ENCODE measurements at places on chromosomes 2 and 18.

- no peak for DNase-seq
These were observed 162.2 kb downstream of the INSIG2 start for GRCh38 chr2:118250463-118250862.

DNA sequence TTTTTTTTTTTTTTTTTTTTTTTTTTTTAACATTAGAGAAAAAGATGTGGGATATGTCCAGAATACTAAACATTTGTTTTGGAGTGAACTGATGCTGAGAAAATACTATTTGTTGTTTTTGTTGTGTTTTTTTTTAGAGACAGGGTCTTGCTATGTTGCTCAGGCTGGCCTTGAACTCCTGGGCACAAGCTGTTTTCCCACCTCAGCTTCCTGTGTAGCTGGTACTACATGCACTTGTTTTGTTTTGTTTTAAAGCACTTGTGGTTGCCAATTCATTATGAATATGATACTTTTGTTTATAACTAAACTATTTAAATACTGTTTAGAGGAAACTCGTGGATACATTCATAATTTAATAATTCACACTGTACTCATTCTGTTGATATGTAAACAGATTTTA is 33.4 kb upstream of the DYSF start:
- DNase-seq: no peak

DNA sequence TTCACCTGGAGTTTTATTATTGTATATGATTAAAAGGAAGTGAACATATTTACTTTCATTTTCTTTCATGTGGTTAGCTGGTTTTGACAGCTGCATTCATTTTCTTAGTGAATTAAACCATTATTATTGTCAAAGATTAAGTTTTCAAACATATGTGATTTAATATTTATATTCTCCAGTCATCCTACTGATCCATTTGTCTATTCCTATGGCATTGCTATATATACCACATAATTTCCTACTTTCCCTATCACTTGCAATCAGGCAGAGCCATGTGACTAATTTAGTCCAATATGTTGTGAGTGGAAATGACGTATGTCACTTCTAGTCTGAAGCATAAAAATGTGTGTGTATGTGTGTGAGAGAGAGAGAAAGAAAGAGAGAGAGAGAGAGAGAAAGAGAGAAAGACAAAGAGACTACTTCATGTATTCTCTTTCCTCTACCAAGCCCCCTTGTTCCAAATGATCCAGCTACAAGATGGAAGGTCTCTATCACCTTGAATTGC is 12.0 kb upstream of the TACR1 start:
- no peak for DNase-seq

- peak; percentile 42 for DNase-seq
These were observed 403 bp downstream of the TMEM127 start for GRCh38 chr2:96265349-96265839.

- DNase-seq: no peak
These were observed 5.9 kb downstream of the PMAIP1 start for GRCh38 chr18:59905686-59906091.

DNA sequence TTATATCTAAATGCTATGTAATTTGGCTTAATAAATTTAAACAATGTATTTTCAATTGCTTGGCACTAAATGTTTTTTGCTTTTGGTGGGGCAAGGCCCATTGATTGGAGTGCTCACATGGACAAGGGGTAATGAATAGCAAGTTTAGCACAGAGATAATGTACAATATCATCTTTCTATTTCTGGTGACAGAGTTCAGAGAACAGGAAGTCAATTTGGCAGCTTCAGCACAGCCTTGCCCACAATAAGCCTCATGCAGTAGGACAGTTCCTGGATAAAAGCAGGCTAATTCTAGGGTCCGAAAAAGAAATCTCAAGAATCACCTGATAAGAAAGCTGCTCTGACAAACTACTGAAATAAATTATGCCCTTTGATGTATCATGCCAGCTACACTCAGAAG is 443.9 kb upstream of the FSHR start:
- DNase-seq: no peak

GRCh38 chr2:241061275-241061674 is 40.8 kb downstream of the MTERF4 start:
- DNase-seq: no peak

DNA sequence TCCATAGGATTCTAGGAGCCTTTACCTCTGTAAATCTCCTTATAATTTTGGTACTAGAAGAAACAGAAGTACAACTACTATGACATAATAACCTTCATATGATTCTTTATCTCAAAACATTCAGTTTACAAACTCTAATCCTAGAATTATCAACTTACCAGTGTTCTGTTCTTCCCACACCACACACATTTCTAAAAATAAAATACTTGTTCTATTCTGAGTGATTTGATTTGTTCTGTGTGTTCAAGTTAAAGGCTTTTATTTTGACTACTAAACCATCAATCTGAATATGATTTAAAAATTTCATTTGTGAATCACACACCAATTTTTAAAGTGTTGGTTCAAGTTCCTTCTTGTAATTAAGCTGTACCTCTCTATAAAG is 16.0 kb downstream of the CYTIP start:
- no peak for DNase-seq

DNA sequence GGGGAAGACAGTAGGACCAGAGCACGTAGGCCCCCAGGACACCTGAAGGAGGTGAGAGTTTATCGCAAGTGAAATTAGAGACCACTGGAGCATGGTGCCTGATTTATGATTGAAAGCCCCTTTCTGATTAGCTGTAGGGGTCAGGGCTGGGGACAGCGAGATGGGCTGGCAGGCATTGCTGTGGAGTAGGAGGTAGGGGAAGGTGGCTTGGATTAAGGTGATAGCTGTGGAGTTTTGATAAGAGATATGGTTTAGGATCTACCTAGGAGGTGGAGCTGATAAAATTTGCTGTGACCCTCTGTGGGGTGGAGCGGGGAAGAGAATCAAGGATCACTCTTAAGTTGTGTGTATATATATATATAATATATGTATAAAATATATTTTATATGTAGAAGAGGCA is 157.5 kb downstream of the CD8B2 start:
- DNase-seq: no peak

DNA sequence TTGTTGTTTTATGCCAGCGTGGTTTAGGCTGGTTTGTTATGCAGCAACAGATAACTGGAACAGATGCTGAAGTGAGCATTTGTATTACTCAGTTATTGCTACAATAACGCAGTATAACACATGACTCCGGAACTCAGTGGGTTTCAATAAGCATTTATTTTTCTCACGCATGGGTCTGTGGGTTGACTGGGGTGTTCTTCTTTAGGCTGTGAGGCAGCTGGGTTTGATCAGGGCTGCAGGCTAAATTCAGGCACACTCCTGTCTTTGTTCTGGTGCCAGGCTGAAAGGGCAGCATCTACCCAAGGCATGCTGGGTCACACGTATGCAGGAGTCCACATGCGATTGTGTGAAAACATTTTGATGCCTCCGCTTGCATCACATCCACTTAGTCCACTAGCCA is 3.8 kb upstream of the SLC1A4 start:
- DNase-seq: no peak

DNA sequence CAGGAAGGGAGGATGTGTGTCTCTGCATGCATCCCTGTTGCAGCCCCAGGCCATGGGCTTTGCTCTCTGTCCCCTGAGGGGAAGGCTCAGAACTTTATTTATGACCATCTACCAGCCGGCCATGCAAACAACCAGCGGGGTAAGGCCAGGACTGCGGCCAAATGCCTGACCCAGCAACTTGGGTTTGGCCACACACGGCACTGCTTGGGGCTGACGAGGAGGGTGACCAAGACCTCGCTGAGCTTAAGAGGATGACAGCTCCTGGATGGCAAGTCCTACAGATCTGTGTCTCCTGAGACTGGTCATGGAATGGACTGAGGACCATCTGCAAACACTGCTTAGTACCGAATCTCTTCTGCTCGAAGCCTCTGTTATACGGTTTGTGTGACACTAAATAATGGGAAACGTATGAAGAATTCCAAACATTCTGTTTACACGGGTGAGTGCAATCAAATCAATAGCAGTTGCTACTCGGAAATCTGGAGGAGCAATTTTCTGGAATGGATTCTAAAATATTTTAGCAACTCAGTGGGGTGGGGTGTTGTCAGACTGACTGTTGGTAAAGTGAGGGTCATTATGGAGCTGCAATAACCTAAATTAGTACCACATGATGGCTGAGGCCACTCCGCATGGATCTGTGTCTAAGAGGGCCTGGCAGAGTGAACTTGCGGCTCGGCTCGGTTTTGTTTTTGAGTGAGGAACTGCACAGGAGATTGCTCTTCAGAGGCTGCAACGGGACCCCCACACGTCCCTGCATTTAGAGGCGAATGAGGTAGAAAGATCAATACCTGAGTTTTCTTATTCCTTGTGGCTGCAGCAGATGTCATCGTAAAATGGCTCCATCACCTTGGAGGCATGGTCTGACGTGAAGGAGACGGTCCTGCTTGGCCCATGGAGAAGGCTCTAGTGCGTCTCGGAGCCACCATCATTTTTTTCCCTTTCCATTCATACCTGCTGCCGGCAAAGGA is 26.6 kb downstream of the TMEM18 start:
- DNase-seq: no peak

- no peak for DNase-seq
These were observed 141.1 kb upstream of the HNMT start for GRCh38 chr2:137823196-137823595.

DNA sequence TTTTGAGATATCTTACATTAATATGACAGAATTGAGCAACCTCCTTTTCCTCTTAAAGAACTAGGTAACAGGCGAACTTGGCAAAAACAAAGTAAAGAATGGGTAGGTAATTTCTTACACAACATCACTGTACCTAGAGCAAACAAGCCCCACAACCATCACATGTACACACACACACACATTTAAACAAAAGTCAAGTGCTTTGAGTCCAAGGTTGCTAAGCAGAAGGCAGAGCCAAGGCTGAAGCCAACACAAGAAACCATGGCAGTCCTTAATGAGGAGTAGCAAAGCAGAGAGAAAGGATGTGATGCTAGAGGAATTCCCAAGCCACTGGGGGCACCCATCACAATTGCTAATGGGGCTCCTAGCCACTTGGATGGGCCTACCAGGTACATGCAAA is 164.1 kb downstream of the PAX3 start:
- DNase-seq: no peak

DNA sequence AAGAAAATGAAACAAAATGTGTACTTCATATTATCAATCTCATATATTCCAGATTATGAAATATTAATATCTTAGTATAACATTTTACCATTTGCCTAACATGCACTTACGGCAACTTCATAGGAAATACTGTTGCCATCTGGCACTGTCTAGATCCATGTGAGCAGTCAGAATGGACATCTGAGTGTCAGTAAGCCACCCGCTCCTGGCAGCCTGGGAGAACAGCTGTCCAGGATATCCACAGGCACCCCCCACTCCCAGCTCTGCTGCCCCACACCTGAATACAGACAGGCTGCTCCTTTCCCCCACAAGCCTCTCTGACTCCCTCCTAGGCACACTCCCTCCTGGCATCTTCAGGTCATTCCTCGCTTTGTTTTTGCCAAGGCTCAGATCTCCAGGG is 127.0 kb downstream of the GAREM1 start:
- DNase-seq: no peak

- DNase-seq: no peak
These were observed 125.6 kb downstream of the GRB14 start for GRCh38 chr2:164495491-164496223.

DNA sequence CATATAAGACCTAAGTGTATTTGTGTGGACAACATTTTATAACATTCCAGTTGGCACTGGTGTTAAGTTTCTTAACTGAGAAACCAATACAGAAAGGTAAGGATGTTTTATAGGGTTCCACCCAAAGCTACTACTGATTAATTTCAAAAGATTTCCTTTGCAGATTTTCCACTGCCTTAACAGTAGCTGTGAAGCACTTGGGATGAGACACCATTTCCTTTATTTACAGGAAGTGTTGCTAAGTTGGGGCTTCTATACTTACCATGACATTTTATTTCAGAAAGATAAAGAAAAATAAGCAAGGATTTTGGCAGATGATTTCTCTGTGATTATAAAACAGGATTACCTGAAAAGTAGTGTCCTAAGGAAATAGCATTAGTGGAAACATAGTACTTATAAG is 234.3 kb downstream of the CALCRL start:
- DNase-seq: no peak

DNA sequence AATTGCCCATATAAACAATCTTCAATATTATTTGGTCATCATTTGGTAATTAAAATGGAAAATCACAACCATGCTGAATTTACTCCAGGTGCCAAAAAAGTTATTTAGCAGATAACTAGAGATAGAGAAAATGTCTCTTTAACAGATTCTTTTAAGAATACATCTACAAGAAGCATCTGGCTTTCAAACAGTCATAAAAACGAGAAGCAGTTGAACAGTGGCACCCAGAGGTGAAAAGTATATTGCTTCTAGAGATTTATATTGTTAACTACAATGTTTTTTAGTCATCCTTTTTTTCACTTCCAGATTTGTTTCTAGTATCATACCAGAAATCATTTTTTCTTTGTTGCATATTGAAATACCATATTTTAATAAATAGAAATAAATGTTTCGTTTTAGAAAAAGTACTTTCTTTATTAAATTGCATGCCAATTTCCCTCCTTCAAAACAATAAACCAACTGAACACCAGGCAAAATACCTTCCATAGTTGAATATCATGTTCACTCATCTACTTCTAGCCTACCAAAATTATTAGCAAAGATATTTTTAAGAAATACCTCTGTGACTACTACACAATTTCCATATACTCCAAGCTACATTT is 65.4 kb upstream of the HNRNPA3 start:
- no peak for DNase-seq

- no peak for DNase-seq
These were observed 19.9 kb downstream of the SLC38A11 start for GRCh38 chr2:164935118-164936101.

All from activated naive CD4-positive, alpha-beta T cell treated with Interleukin-2 at 50 U/mL for 16 hours (primary cell).